Posterior vena cava (tissue), 2 donors: ENCODE measurements at places on chromosomes 5 and 9. TPM values are rescaled to one million over a fixed set of nuclear protein-coding genes. Genes with fewer than 3 reads are reported as not detected.

DNA sequence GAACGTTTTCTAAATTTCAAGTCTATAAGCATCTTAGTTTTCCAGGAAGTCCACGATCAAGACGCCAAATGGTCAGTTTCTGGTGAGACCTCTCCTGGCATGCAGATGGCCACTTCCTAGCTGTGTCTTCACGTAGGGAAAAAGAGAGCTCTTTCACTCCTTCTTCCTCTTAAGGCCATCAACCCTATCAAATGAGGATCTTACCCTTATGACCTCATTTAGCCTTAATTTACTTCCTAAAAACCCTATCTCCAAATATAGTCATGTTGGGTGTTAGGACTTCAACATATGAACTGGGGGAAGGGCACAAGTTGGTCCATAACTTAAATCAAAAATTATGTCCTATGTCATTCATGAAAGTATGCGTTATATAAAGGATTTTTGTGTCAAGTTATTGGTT lies 229.5 kb downstream of the ARL15 start:
- DNase-seq, result no peak

DNA sequence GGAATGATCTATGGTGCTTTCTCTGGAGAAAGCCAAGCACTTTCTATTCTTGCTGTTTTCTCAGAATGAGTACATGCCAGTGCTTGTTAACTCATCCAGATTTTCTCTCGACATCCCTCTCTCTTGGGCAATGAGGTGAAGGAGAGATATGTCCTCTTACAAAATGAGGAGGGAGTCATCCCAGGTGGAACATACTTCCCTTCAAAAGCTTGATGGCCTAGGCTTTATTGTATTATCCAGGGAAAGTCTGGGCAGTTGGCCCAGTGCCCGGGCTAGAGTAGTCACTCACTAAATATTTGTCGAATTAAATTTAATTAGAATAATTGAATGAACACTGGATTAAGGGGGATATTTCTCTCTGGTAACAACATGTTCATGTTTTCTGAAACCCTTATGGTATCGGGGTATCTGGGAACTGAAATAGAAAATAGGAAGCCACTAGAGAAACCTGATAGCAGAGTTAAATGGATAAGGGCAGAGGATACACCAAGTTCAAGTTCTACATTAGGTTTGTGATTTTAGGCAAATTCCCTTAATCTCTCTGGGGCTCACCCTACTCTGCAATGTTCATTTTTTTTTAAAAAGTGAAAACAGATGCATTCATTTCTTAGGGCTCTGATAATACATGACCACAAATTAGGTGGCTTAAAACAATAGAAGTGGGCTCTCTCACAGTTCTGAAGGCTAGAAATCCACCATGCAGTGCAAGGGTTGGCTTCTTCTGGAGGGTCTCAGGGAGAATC lies 99.6 kb downstream of the LIFR start:
- DNase-seq, result no peak

GRCh38 chr5:57072218-57072892 lies 101.5 kb upstream of the GPBP1 start:
- DNase-seq, result no peak

- DNase-seq, result no peak
Observed at GRCh38 chr9:37324261-37324683, 98.2 kb upstream of the GRHPR start.

- DNase-seq, result no peak
Observed at GRCh38 chr5:36792560-36793180, 83.9 kb upstream of the NIPBL start.

- no peak for DNase-seq
Observed at GRCh38 chr5:181235323-181235688, 8.4 kb downstream of the RACK1 start.

- peak; percentile 56 for DNase-seq
Observed at GRCh38 chr9:134597041-134597913, 44.3 kb upstream of the COL5A1 start.

- peak; percentile 47 for DNase-seq
Observed at GRCh38 chr5:173719731-173720082, 103.3 kb upstream of the BOD1 start.

GRCh38 chr9:68493958-68494577 lies 46.6 kb downstream of the TMEM252 start:
- no peak for DNase-seq

- DNase-seq, result no peak
Observed at GRCh38 chr5:164860896-164861295, 1355.5 kb downstream of the MAT2B start.

- no peak for DNase-seq
Observed at GRCh38 chr5:33905381-33905780, 13.6 kb upstream of the ADAMTS12 start.

GRCh38 chr5:149644629-149645028 lies 63.3 kb downstream of the ARHGEF37 start:
- DNase-seq, result no peak

DNA sequence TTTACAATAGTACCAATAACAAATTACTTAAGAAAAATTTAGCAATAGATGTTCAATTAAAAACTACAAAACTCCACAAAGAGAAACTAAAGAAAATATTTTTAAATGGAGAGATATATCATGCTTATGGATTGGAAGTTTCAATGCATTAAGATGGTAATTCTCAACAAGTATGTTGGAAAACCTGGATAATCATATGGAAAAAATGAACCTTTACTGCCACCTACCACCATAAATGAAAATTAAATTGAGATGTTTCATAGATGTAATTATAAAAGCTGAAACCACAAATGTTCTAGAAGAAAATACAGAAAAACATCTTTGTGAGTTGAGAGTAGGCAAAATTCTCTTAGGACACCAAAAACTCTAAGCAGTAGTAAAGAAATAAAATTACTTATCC lies 121.7 kb downstream of the ANKRD18B start:
- no peak for DNase-seq

DNA sequence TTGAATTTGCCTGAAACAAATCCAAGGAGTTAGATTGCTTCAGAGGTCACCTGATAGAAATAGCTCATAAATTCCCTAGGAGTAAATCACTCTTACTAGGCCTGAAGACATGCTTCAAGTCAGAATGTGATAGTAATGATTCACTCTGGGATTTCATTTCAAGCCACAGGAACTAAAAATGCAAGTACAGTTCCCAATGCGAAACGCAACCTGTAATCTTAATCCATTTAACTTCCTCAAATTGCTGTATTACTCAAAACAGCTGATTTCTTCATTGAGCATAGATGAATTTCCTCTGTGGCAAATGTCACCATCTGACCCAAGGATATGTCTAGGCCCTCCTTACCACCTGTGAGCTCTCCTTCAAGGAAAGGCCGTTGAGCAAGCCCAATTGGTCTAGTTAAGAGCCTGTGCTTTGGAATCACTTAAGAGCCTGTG lies 32.1 kb upstream of the IL6ST start:
- no peak for DNase-seq

DNA sequence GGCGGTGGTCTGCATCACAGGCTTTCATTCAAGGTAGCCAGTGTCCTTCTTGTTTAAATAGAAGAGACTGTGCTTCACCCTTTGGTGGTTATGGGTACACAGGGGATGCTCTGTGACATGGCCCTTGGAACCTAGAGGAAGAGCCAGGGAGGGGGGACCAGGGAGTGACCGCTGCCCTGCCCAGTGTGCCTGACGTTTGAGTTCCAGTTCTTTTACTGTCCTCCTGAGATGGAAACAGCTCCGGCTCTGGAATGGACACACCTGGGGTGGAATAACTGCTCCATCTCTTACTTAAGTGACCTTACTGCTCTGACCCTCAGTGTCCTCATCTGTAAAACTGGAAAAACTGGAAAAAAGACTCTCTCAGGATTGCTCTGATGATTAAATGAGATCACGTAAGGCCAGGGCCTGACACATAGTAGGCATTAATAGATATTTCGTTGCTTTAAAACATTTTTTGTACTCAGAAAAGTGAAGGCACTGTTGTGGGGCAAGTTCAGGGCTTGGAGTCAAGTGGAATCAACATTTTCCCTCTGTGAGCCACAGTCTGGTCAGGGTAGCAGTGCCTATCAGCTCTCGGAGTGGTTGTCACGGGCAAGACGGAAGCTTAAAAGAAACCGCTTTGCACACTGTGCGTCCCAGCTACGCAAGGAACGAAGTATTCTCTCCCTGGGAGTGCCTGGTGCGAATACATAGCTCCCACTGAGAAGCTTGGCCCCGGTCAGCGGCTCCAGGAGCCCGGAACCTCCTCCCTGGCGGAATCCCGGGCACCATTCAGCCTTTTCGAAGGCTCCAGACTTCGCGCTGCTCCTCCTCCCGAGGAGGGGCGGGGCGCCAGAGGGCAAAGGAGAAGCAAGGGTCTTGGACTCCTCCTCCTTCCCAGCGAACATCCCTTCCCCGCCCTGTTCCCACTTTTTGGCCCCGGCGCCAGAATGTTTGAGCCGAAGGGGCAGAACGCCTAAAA lies 5.8 kb downstream of the POU4F3 start:
- no peak for DNase-seq

- no peak for DNase-seq
Observed at GRCh38 chr5:39843767-39844166, 419.0 kb upstream of the DAB2 start.

DNA sequence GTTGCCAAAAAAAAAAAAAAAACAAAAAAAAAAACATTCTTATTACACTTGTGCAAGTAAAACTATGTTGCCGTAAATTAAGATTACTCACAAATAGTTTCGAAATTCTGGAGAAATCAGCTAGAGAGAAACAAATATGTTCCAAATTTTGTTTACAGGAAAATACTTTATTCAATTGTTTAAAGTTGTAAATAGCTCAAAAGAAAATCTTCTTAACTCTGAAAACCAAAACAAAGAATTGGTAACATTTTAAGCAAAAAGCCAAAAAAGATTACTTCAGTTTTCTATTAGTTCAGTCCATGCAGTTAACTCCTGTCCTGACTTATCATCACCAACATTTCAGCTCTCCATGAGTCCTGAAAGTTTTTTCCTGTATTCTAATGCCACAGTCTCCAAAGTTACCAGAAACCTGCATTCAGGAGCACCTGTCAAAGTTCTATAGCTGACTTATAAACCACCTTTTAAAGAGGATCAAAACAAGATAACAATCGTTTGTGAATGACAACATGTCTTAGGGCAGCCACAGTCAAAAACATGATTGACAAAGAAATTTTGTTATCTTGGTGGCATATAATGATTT lies 194.1 kb downstream of the RANBP17 start:
- no peak for DNase-seq

DNA sequence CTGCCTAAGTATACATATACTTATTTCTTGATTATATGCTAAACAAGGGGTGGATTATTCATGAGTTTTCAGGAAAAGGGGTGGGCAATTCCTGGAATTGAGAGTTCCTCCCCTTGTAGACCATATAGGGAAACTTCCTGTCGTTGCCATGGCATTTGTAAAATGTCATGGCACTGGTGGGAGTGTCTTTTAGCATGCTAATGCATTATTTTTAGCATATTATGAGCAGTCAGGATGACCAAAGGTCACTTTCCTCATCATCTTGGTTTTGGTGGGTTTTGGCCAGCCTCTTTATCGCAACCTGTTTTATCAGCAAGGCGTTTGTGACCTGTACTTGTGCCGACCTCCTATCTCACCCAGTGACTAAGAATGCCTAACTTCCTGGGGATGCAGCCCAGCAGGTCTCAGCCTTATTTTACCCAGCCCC lies 80.9 kb downstream of the ALDH7A1 start:
- no peak for DNase-seq

DNA sequence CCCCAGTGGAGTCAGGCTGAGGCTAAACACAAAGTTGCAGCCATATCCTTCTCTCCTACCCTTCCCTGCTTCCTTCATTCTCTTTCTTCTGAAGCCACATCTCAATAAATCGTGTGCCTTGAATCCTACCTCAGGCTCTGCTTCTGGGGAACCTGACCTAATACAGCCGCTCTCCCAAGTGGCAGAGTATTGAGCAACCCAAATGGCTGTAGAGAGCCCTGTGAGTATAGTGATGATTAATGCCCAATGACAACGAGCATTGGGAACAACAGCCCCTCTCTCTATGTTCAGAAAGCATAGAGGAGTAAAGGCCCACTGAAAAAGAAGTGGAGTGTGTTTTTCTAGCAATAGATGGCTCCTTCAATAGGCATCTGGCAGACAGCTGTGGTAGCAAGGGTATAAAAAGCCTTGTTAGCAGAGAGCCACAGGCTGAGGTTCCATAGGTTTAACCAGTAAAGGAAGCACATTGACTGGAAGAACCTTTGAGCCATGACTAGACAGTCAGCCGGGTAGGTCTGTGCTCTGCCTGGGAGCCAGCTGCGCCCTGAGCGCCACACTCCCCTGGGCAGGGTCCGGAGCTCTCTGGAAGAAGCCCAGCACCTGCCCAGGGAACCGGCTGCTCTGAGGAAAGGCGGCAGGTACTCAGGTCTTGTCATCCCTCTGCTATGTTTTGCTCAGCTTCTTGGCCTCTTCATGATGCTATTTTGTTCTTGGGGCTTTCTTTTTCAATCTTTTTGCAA lies 22.6 kb upstream of the HSPA9 start:
- no peak for DNase-seq

- no peak for DNase-seq
Observed at GRCh38 chr5:98635656-98636055, 137.8 kb upstream of the RGMB start.

DNA sequence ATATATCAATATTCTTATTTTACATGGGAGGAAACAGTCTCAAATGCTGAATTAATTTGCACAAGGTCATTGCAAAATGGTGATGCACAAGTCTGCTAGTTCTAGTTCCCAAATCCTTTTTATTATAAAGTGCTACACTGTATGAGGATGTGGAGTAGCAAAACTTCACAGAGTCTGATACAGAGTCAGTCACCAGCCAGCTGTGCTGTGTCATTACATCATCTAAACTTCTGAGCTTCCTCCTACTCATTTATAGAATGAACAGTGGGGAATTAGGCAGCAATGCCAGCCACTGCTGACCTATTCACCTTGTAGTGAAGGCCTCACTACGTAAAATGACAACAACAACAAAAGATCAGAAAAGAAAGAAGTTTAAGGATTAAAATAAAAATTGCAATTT lies 357.8 kb downstream of the TMEM167A start:
- no peak for DNase-seq

The FOXD1 gene
- 10.2 TPM for total RNA-seq

The FOXD4 gene
- total RNA-seq, result 0.24 TPM

The SPINK6 gene
- not detected for total RNA-seq

The HMMR gene
- 0.14 TPM for total RNA-seq

The TMC1 gene
- total RNA-seq, result 0.69 TPM

The MSX2 gene
- 1.1 TPM for total RNA-seq

The ALDH1A1 gene
- 185 TPM for total RNA-seq

The PLAC8L1 gene
- total RNA-seq, result not detected

The ZNF608 gene
- 11.4 TPM for total RNA-seq

The MAMDC4 gene
- 1.5 TPM for total RNA-seq

The TOPORS gene
- total RNA-seq, result 14.1 TPM

The CDH9 gene
- total RNA-seq, result not detected
